Urinary bladder (tissue), 4 donors: ENCODE measurements at places on chromosomes 13 and 19. TPM values are rescaled to one million over a fixed set of nuclear protein-coding genes. Genes with fewer than 3 reads are reported as not detected.
A peak's percentile ranks its signal among the peaks of the same experiment; 100 is the strongest.

RFPL4AL1 gene
- not detected for total RNA-seq

THSD8 gene
- total RNA-seq, result not detected

CCDC194 gene
- total RNA-seq, result not detected

ZNF99 gene
- 0.74 TPM for total RNA-seq

DNA sequence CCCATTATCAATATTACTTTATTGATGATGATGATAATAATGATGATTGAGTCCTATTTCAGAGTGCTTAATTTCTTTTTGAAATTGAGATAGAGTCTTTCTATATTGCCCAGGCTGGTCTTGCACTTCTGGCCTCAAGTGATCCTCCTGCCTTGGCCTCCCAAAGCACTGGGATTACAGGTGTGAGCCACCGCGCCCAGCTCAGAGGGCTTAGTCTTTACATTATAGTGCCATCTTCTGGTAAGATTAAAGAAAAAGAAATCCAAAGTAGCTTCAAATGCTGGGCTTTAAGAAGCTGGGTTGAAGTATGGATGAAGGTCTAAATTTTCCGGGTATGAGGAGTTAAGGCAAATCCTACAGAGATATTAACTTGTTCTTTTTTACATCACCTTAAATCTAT is 3.4 kb upstream of the ZNF333 start:
- DNase-seq, result no peak

DNA sequence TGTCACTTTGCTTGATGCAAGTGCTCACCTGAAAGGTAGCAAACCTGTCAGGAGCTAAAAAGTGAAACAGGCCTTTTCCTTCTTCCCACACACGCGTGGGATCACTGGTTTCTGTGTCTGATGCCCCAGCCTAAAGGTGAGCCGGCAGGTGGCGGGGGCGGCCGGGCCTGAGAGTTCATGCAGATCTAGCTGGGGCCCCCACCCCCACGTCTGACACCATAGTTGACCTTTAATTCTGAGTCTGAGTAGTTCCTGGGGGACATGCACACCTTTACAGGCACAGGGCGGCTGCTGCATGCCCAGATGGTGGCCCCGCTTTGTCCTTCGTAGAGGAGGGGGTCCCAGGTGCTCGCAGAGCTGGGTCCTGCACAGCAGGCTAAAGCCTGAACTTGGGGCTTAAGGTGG is 345.3 kb downstream of the TEX29 start:
- DNase-seq, result no peak

GRCh38 chr19:19657397-19657783 is 6.1 kb downstream of the ATP13A1 start:
- no peak for DNase-seq

GRCh38 chr13:45882626-45883025 is 31.1 kb upstream of the SIAH3 start:
- no peak for DNase-seq

GRCh38 chr19:6088602-6089049 is 21.7 kb downstream of the RFX2 start:
- no peak for DNase-seq

DNA sequence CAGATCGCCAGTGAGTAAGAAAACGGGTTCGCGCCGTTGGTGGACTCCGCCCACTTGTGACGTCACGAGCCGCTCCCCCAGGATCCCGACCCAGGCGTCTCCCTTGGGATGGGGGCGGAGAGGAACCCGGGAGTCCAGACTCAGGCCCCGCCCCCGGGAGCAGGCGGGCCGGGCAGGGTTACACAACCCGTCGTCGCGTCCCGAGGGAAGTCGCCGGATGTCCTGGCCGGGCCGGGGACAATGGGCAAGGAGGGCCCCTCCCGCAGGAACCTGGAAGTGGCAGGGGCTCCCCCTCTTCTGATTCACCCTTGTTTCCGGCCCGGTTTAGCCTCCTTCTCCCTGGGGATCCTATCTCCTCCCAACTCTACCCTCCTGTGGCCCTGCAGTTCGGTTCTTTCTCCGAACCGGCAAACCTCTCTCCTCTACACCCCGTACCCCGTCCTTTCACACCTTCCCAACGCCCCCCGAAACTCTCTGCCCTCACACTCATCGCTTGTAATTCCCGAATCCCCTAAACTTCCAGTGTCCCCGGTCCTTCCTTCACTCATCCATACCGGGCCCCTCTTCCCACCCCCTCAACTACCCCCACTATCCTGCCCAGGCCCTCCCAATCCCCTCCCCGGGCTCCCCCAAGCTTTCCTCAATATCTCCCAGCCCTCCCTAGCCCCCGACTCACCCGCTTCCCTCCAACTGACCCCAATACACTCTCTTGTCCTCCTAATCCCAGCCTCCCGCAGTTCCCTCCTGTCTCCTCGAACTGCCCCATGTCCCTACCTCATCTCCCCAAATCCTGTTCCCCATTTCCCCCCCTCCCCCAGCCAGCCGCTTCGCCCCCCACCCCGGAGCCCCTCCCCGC is 20.0 kb upstream of the ERCC1 start:
- peak; percentile 70 for DNase-seq

GRCh38 chr13:46405457-46405856 is 18.4 kb upstream of the RUBCNL start:
- DNase-seq, result no peak

DNA sequence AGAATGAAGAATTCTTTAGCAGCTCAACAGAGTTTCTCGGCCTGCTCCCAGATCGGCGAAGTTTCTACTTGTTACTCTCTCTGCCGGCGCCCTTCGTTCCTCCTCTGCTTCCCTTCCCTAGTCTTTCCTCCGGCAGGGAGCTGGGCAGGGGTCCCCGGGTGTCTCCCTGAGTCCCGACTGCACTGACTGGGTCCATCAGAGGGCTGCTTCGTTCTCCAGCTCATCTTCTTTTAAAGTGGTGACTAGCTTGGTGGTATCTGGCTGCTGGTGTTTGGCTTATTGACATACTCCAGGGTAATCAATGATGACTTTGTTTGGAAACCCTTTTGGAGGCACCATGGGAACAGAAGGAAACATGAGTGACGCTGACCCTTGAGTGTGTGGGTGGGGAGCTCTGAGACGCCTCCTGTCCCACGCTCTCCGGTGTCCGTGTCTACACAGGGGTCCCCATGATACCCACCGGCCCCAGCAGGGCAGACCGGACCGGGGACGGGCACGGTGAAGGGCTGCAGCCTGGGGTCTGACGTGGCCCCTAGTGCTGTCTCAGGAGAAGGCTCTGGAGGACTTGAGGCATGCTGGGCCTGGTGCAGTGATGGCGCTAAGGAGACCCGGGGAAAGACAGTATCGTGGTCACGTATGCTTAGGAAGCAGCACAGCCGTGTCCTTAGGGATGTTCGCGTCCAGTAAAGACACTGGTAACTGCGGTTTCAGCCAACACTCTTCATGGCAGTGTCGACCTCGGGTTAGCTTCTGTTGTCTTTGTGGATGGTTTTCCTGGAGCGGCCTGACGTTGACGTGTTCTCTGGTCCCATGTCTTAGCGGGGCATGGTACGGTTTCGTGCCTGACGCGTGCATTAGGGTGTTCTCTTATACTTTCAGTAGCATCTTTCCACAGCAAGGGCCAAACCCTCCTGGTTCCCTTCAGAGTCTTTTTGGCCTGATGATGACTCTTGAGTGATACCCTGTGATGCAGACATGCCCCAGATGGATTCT is 23.8 kb downstream of the NAXD start:
- no peak for DNase-seq

- no peak for DNase-seq
These were observed 281.0 kb downstream of the ATP8A2 start for GRCh38 chr13:25652764-25653163.

- DNase-seq, result peak; percentile 71
These were observed 24.8 kb downstream of the ZNF473 start for GRCh38 chr19:50050406-50051227.
